ENCODE measurements at places on chromosomes 1 and 21.
A peak's percentile ranks its signal among the peaks of the same experiment; 100 is the strongest.

DNA sequence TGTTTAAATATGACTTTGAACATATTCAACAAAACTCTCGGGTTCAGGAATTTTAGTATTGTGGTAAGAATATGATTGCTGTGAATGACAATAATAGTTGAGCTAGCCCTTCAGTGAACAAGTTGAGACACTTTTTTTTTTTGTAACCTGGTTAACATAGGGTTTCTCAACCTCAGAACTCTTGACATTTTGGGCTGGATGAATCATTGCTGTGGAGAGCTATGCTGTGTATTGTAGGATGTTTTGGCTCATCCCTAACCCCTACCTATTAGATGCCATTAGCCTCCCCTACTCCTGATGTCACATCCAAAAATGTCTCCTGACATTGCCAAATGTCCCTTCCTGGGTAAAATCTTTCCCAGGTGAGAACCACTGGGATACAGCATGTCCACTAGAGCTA is 113.7 kb downstream of the RUNX1 start:
- no peak for DNase-seq

DNA sequence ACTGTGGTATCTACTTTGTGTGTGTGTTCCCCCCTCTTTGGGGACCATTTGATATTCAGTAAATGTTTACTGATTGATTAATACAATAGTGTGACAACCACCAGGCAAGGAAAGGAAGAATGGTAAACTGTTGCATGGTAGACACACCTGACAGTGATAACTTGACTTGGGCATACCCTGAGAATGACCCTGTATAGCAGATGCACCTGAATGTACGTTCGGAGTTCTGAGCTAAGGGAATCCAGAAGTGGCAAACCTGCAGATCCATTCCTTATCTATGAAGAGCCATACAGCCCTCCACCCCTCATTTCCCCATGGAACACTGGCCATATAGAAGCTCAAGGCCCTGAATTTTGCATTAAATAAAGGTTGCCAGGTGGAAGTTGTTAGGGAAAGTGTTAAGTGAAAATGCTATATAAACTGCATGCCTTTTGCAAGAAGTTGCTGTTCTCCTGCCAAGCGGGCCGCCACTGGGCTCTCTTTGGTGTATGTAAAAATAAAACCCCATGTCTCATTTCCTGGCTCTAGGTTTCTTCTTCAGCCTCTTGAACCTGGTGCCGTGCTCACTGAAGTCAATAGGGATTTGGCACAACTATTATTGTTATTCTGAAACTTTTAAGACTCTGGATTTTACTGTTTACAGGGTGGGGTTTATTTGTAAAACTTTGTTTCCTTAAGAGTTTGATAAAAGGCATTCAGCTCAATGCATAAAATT is 32.6 kb upstream of the DENND1B start:
- no peak for DNase-seq

DNA sequence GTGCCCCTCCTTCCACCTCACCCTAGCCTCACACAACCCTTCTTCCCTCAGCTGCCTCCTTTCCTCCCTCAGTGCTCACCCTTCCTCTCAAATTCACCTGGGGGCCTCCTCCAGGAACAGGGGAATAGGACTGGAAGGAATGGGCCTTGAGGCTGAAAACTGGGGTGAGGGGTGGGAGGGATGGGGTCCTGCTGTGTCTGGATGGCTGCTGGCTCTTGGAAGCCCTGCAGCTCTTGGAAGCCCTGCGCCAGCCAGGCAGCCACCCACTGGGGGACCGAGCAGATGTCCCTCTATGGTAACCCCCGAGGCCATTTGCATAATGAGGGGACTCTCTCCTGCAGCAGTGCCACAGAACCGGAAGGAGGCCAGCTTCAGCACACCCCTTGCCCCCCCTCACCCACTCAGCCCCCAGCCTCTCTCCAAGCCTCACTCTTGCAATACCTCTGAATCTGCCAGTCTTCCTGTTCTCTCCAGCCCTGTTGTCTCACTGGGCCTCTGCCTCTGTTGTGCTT is 85.2 kb downstream of the KIRREL1 start:
- no peak for DNase-seq

- DNase-seq = no peak
These were observed 1.4 kb upstream of the ANKRD13C start for GRCh38 chr1:70355920-70356319.

DNA sequence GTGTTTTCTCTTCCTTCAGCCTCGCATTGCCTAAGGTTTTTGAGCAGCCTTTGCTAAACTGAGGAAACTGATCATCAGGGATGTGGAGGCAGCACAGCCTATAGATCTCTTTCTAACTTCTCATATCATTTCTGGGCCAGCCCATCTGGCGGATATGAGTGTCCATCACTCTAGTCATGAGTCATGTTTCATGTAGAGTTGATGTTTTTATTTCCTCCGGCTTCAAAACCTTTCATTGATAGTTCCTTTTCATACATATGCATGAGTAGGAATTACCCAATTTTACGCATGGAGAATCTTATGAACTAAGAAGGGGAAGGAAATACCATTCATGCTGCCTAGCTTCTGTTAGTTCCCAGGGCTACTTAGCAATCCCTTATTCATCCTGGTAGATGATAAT is 66.3 kb downstream of the SPATA46 start:
- DNase-seq = no peak

- DNase-seq = peak; percentile 35
These were observed 60.7 kb upstream of the ATP5PO start for GRCh38 chr21:33976082-33977016.

DNA sequence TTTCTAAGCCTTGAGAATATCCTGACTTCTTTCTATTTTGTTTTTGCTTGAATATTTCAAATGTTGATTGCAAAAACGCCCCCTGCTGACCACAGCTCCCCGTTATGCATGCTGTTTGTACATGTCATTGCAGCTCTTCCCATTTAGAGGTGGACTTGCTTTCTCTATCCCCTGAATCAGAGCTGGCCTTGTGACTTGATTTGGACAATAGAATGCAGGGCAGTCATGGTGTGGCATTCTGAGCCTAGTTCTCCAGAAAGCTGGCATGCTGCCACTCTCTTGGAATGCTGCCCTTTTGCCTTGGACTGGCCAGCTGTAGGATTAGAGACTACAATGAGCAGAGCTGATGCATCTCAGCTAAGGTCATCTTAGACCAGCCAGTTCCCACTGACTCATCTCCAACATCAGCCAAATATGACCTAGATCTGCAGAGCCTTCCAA is 1561.5 kb downstream of the MRPL39 start:
- DNase-seq = no peak

DNA sequence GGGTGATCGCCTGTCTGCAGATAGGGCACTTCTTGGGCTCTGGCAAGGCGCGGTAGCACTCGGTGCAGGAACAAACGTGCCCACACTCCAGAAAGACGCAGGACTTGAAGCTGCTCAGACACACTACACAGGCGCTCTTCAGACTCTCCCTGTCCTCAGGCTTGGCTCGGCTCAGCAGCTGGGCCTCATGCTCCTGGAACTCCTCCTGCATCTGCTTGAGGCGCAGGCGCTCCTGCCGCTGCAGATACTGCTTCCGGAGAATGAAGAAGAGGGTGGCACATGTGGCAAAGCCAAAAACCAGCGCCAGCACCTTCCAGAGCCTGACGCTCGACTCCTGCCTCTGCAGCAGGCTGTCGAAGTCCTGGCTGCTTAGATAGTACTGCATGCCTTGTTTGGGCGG is 7.2 kb downstream of the MUL1 start:
- DNase-seq = no peak

DNA sequence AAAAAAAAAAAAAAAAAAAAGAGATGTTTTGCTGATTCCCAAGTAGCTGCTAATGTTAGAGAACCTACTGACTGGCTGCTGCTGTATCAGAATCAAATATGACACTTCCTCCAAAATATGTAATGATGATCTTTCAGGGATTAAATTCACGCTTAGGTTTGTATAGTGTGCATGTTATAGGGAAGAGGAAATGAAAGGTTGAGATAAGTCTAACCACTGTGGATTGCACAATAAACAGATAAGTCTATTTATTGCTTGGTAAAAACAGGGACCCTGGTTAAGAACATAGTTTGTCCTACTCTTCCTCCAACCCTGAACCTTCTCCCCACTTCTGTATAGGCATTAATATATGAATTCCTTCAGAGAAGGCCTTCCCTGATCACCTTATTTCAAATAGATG is 13.2 kb downstream of the RC3H1 start:
- no peak for DNase-seq

- no peak for DNase-seq
These were observed 106.0 kb downstream of the ADAMTS1 start for GRCh38 chr21:26739189-26739588.

GRCh38 chr1:159675046-159675445 is 39.3 kb downstream of the CRP start:
- DNase-seq = no peak

DNA sequence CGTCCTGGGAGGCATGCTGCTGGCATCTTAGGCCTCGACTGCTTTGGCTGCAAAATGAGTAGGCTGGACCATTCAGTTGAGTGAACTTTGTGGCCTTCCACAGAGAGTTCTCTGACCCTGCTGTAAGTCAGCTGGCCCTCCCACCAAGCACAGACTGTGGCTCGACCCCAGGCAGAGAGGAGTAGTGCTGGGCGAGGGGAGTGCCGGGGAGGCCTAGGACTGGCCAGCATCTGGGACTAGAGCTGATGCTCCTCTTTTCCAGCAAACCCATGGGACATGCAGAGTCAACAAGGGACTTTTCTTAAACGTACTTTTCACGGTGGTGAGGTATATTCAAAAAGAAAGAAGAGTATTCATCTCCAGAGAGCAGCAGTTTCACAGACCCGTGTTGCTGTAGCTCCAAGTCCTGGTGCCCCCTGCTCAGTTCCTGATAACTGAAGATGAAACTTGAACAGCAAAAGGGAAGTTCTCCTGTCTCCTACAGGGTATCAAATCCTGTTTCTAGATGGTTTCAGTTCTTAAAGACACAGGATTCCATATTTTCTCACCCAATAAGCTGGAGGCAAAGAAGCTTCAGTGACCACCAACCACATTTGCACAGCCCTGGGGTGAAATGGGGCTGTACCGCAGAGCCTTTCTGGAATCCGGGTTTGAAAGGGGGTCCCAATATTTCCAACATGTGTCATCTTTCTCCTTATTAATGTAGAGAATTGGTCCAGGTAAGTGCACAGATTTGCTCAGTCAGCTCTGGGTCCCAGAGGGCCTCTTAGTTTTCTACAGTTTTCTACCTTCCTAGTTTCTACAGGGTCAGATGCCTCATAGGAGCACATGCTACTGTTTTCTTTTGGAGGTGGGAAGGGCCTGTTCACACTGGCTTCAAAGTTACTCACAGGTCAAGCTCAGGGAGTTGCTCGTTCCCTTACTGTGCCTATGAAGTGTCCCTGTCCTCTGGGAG is 20.9 kb downstream of the BATF3 start:
- no peak for DNase-seq

- no peak for DNase-seq
These were observed 637 bp upstream of the MYBPHL start for GRCh38 chr1:109307274-109308021.

GRCh38 chr1:51578383-51579109 is 38.3 kb upstream of the OSBPL9 start:
- no peak for DNase-seq

DNA sequence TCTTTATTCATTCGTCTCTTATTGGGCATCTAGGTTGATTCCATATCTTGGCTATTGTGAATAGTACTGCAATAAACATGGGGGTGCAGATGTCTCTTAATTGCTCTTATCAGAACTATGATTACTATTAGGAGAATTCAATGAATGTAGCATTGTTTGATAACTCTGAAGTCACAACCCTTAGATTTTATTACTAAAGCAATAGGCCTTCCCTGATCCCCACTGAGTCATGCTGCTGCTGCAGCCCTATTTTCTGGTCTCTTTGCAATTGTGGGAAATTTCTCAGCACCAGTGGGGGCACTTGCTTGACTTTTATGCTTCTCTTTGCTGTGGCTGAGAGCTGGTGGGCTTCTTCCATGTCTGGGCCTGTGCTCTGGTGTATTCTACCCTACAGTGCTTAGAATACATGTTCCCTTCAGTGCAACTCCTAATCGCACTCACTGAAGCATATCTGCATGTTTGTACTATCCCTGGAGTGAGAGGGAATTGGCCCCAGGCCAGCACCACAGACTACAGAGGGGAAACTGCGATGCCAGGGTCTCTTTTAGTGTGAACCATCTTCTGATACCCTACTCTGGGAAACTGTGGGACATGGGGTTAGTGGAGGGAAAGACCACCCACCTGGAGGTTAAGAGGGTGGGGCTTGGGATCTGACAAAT is 52.2 kb upstream of the ROR1 start:
- DNase-seq = no peak

- DNase-seq = no peak
These were observed 416.1 kb downstream of the MRPL39 start for GRCh38 chr21:25191141-25191540.

DNA sequence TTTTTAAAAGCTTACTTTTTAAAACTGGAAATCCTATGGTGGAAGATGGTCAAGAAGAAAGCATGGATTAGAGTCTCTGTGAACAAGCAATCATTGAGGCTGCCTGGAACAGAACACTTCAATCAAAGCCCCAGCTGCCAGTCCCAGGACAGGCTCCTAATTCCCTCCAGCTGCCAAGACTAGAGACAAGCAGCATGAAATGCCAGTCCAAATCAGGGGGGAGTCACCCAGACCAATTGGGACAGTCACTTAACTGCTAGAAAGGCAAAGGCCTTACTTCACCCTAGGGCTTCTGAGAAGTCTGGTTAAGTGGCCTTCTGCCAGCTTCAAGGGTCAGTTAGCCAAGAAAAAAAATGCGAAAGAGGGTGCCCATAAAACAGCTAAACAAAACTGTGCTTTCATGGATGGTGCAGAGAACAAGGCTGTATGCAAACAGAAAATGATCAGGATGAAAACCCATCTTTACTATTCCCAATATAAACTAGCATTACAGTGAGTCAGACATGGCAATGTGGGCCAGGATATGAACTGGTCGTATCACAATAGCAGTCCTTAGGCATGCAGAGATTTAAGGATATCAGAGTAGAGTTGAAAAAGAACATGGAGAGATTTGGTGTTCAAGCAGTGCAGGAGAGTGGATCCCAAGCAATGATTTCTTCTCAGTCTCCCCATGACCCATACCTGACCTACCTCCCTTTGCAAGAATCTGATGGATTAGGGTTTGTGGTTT is 31.0 kb upstream of the MAN1A2 start:
- DNase-seq = no peak

DNA sequence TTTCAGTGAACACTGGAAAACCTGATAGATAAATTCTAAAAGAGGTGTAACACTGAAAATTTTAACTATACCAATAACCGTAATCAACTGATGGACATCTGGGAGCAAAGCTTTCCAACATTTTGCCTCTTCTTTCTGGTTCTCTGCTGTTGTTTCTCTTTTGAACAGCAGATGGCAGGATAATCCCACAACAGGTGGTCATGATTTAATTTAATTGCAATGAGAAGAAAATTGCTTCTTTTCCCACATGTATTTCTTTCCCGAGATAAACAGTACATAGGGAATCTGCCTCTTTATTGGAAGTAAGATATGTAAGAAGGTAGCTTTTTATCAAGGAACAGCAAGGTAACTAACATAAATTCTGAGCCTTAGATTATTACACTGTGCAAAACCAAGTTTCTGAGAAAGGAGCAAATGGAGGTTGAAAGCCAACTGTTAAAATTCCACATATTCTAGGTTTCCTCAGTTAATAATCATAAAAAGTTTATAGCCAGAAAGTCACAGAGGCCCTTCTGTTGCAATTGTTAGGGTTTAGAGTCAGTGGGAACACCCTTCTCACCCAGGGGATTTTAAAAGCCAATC is 72.9 kb downstream of the RPS6KA1 start:
- DNase-seq = peak; percentile 9
